DMS79 (cell line): ENCODE measurements at places on chromosomes 4 and X.

- DNase-seq = no peak
Observed at GRCh38 chr4:8853249-8853648, 18.4 kb downstream of the HMX1 start.

DNA sequence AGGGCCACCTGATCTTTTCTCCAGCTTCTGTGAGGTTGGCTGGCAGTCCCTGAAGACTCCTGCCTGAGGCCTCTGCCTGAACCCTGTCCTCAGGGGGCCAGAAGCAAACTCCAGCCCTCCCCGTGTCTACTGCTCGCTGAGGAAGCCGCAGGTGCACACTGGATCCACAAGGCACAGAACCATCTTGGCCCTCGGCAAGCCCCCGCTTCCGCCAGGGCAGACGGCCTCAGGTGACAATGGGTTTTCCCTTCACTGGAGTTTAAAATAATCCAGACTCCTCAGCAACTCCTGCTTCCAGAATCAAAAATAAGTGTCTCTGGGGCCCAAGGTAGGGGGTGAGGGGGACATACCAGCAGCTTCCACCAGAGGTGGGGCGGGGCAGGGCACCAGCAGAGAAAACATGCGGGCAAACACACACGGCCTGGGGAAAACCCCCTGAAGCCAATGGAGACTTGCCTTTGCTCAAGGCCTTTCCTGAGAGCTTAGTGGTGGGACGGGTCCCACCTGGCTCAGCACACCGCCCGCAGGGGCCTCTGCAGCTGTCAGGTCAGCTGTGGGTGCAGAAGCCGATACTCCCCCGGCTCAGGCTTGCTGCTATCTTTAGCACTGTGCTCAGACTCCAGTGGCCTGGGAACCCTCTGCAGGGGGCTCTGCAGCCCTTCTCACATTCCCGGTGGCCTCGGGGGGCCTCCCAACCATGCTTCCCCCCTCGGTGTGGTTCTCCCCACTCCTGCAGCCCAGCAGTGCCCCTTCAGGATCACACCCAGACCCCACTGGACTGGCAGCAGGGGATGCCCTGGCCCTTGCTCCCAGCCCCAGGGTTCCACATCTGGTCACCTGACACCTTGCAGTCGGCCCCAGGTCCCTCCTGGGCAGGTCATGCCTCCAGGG lies 1.9 kb downstream of the MYL5 start:
- DNase-seq = no peak

DNA sequence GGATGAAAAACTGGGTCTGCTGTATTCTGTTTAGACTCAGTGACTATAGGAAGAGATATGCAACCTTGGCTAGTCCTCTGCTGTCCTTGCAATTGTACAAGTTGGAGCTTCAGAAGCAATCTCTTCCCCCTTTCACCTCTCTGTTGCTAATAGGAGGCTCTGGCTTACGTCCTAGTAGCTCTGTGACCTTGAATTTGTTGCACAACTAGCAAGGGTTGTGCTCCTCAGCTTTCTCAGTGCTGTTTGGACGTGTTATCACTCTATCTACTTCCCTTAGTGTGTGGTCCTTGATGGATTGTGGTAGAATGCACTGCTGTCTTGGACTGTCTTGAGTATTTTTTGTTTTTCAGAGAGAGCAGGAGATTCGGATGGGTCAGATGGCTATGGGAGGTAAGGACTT lies 3.4 kb upstream of the ITGB1BP2 start:
- DNase-seq = no peak

DNA sequence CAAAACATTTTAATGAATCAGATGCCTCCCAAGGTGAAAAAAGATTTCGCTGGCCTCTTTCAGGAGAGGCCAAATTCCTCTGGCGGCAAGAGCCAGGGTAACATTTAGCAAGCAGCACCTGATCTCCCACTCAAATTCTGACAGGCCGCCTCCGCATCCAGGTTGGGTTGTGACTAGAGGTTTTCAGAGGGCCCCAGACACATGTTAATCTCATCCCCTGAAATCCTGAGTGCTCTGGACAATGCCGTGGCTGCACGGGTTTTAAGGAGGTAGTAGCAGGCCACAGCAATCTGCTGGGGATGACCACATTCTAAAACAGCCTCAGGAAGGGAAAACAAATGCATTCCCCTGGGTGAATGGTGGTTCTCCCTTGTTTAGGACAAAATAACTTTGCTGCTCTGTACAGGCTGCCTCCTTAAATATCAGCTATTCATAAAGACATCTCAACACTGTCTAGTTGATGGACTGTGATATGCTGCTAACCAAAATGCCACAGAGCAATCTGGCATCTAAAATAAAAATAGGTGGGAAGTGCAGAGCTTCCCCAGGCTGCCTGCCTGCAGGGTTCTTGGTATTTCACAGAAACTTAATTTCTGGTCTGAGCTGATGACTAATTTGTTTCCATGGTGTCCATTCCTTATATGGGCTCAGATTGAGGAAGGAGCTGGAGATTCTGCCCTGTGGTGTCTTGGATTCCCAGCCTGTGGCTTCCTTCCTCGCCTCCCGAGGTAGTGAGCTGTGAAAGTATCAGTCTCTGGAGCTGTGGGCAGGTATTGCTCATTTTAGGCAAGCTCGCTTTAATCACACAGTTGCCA lies 202.0 kb downstream of the DCLK2 start:
- DNase-seq = no peak

DNA sequence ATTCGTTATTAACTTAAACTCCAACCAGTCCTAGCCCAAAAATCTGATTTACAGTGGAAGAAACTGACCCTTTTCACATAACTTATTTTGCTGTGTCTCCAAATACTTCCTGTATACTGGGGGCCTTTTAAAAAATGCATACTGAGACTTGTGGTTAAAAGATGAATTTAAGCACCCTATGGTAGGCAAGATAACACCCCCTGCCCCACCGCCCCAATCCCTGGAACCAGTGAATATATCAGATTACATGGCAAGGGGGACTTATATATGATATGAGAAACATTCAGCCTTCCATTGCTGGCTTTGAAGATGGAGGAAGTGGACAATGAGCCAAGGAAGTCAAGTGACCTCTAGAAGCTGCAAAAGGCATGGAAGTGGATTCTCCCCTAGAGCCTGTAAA lies 3.1 kb upstream of the CLCN3 start:
- no peak for DNase-seq

- no peak for DNase-seq
Observed at GRCh38 chr4:78661086-78661690, 109.6 kb downstream of the ANXA3 start.

GRCh38 chrX:9151772-9152307 lies 117.9 kb upstream of the FAM9B start:
- no peak for DNase-seq

GRCh38 chrX:14802943-14803710 lies 69.7 kb downstream of the FANCB start:
- DNase-seq = no peak

- no peak for DNase-seq
Observed at GRCh38 chrX:23766650-23767551, 16.1 kb upstream of the SAT1 start.

- DNase-seq = no peak
Observed at GRCh38 chrX:78024349-78025059, 55.1 kb upstream of the PGAM4 start.

- DNase-seq = no peak
Observed at GRCh38 chr4:173477016-173477415, 53.0 kb downstream of the HAND2 start.

- DNase-seq = no peak
Observed at GRCh38 chrX:119482041-119482440, 13.8 kb downstream of the SLC25A5 start.

- DNase-seq = no peak
Observed at GRCh38 chrX:15930585-15930984, 76.0 kb upstream of the AP1S2 start.

- no peak for DNase-seq
Observed at GRCh38 chr4:117823388-117823787, 210.9 kb upstream of the NDST3 start.

DNA sequence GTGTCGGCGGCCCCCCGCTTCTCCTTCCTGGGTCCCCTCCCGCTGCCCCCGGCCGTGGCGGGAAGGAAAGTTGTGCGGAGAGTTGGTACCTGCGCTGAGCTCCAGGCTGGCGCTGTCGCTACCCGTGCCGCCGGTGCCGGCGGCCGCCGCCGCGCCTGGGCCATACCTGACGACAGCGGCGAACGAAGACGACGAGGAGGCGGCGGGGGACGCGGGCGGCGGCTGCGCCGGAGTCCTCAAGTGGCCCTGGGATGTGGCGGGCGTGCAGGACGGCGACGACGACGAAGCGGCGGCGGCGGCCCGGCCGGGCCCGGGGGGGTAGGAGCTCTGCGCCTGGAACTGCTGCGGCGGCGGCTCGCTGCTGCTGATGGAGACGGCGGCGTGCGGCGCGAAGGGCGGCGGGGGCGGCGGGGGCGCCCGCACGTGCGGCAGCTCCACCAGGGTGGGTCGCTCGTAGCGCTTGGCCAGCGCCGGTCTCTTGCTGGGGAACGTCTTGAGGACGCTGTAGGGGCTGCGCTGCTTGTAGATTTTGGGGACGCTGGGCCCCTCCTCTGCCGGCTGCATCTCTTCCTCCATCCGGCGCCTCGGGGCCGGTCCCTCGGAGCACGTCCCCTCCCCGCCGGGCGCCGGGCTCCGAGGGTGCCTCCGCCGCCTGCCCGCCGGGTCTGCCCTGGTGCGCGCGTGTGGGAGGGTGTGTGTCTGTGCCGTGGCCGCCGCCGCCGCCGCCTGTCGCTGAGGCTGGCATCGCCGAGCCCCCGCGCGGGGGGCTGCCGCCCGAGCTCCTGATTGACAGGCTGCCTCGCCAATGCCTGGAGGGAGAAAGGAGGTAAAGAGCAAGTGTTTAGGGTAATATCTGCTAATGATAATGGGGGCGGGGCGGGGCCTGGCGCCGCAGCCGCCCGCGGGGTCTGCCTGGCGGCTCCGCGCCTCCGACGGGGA lies 618 bp downstream of the BEND4 start:
- no peak for DNase-seq
